Thymus (tissue), 14 donors: ENCODE measurements at places on chromosomes 3 and 15. TPM values are rescaled to one million over a fixed set of nuclear protein-coding genes. Genes with fewer than 3 reads are reported as not detected.

CACNA2D3 gene
- total RNA-seq = 1.8 TPM

STRIT1 gene
- not detected for total RNA-seq

GRCh38 chr15:100338971-100339444, 2.8 kb downstream of the ADAMTS17 start:
- H3K4me3 ChIP-seq = peak overlapping the region; percentile 31
- H3K36me3 ChIP-seq = no peaks in the 10 kb centered on the region
- H3K27ac ChIP-seq = no peak overlapping the region
- peaks cover 49% of the 10 kb centered on the region for H3K27me3 ChIP-seq
- DNase-seq = peak; percentile 54
- H3K4me1 ChIP-seq = peaks cover 23% of the 10 kb centered on the region

EPHA6 gene
- total RNA-seq = 1.3 TPM

SNTN gene
- not detected for total RNA-seq

GRCh38 chr3:113533534-113533892, 1.2 kb downstream of the SIDT1 start:
- peak; percentile 46 for DNase-seq
- no peaks in the 10 kb centered on the region for H3K27me3 ChIP-seq
- H3K4me3 ChIP-seq = peak overlapping the region; percentile 95
- peak overlapping the region; percentile 95 for H3K27ac ChIP-seq
- no peaks in the 10 kb centered on the region for H3K36me3 ChIP-seq

DNA sequence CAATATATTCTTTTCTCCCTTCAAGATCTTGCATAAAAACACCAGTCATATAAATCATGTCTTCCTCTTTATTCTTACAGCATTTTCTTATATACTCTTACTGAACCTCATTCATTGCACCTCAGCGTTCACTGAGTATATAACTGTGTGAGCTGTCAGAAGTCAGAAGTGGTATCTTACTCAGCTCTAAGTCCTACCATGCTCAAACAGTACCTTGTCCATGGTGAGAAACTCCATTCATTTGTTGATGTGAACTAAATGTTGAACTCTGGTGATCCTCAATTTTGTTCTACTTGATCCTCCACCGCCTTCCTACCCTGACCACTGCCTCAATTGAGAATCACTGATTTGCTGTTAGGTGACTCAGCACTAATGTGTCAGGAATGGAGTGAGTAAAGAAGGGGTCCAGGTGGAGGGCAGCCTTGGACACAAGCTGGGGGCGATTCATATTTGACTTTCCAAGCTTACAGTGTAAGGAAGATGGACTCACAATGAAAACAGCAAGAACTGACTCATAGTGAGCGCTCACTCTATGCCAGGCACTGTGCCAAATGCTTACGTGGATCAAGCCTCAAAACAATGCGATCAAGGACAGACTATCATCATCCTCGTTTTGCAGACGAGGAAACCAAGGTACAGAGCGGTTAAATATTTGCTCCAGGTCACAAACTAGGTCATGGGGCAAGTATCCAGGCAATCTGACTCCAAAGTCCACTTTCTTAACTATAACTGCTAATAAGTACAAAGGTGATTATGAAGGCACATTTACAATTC, 13.5 kb upstream of the ZFYVE19 start:
- H3K36me3 ChIP-seq = peaks cover 4% of the 10 kb centered on the region
- no peak overlapping the region for H3K27ac ChIP-seq
- no peaks in the 10 kb centered on the region for H3K4me1 ChIP-seq

DNA sequence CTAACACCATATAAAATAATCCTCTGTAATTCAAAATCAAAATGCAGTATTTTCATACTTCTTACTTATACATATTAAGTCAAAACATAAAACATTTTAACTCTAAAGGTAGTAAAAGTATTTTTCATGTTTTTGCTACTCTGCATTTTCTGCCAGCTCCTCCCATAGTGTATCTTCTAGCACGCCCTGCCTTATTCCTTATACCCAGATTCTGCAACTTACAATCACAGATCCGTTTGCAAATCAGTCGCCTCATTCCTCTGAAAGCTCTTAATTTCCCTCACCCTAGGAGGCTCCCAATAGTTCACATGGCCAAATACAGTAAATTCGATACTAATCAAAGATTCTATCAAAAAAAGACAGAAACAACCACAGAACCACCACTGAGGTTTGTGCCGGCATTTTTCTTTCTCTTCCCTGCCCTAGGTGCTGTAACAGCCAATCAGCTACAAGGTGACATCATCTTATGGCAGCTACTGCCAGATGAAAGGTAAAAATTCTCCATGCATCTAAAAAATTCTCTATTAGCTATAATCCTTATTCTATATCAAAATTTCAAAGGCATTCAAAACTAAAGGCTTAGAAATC, 72.9 kb downstream of the CLASP2 start:
- H3K36me3 ChIP-seq = no peaks in the 10 kb centered on the region
- no peaks in the 10 kb centered on the region for H3K27me3 ChIP-seq
- no peaks in the 10 kb centered on the region for H3K4me1 ChIP-seq
- no peak for DNase-seq

DNA sequence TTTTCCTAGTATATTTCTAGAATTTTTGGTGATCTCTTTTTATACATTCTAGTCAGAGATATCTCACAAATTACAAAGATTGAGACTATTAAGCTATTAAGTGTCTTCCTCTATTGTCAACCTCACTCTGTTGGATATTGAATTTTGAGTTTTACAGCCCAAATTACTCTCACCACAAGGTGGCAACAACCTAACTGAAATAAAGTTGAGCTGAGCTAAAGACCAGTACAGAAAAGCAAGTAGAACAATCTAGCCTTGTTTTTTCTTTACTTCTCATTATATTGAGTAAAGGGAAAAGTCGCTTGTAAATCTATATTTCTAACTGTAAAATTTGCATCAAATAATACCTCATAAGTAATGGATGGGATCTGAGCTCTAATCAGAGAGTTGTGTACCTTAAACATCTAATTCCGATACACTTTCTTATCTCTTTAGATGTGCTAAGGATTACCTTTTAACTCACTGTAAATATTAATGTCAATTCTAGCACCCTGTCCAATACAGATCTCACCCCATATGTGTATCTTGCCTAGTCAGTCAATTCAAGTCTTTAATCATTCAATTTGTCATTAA, 13.6 kb upstream of the COMMD2 start:
- no peak for DNase-seq
- no peak overlapping the region for H3K27ac ChIP-seq
- H3K4me3 ChIP-seq = no peak overlapping the region
- H3K36me3 ChIP-seq = no peaks in the 10 kb centered on the region
- H3K4me1 ChIP-seq = no peaks in the 10 kb centered on the region

DNA sequence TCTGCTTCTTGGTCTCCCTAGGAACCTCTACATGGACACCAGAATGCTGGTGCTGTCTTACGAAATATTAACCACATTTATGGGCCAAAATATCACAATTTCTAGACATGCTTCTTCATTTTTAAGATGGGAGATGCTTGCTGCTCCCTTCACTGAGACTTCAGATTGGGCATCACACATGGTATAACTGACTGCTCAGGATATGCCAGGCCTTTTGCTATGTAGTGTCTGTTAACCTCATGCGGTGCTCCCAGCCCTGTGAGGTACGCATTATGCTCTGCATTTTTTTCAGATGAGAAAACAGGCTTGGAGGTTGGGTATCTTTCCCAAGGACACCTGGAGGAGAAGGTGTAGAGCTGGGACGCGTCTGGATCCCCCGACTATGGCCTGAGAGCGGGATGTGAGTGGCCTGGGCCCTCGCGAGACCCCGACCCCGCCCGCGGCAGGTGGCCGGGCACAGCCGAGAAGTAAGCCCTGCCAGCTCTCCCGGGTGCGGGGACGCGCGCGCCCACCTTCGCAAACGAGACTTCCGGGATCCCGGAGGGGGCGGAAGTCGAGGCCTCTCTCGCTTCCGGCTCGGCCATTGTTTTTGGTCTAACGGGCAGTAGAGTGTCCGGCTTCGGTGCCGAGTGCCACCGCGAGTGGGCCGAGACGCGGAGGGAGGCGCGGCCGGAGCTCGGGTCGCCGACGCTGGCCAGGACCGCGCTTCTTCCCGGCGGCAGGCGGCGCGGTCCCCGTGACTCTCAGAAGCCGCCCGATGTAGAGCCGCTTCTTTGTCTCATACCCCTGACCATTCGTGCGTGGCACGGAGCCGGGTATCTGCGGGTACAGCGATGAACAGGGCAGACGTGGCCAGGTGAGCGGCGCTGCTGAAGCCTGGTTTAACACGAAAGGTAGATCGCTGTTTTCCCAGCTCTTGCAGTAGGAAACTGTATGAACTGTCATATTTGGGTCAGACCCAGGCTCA, at the start of gene ZKSCAN7:
TSS of gene ZKSCAN7 (plus strand) at position 568 of the 967 bp plus-strand sequence. CDS start 1,855 bp downstream, outside the sequence.
- peak; percentile 44 for DNase-seq
- H3K36me3 ChIP-seq = peaks cover 17% of the 10 kb centered on the region
- peaks cover 6% of the 10 kb centered on the region for H3K27me3 ChIP-seq
- peak within 1 kb of the TSS; percentile 64 for H3K4me3 ChIP-seq
- peaks cover 10% of the 10 kb centered on the region for H3K4me1 ChIP-seq

GRCh38 chr15:92415639-92416297, 22.1 kb downstream of the ST8SIA2 start:
- no peaks in the 10 kb centered on the region for H3K36me3 ChIP-seq
- no peaks in the 10 kb centered on the region for H3K27me3 ChIP-seq
- H3K4me1 ChIP-seq = no peaks in the 10 kb centered on the region
- no peak overlapping the region for H3K27ac ChIP-seq
- DNase-seq = no peak

SORD gene
- total RNA-seq = 17.2 TPM

- no peaks in the 10 kb centered on the region for H3K4me1 ChIP-seq
- DNase-seq = no peak
- H3K27ac ChIP-seq = no peak overlapping the region
These were observed 131.1 kb upstream of the PPP2R3A start for GRCh38 chr3:135834465-135834864.

DNA sequence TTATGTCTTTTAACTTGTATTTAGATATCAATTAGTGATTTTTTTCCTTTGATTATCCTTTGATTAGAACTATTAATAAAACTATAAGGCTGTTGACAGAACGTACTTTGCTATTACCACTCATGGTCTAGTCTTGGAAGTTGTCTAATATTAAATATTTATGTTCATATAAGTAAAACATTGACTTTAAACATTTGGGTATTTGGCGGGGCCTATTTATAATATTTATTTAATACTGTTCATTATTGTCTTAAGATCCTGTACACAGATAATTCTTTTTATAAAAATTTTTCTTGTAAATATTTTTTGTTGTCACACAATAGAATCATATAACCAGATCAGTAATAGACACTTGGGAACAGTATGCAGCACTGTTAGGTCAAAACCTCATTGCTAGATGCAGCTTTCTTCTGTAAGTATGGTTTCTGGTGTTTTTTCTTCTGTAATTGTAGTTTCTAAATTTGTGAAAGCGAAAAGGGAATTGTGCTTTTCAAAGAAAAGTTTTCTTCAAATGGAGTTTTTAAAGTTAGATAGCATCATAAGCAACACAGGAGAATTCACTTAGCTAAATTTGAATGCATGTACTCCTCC, 93.4 kb downstream of the FNDC3B start:
- H3K27ac ChIP-seq = no peak overlapping the region
- H3K4me1 ChIP-seq = peaks cover 10% of the 10 kb centered on the region
- H3K27me3 ChIP-seq = no peaks in the 10 kb centered on the region
- no peak overlapping the region for H3K4me3 ChIP-seq
- DNase-seq = no peak

GRCh38 chr15:33425142-33425541, 114.4 kb downstream of the RYR3 start:
- H3K27ac ChIP-seq = peak overlapping the region; percentile 46
- H3K4me1 ChIP-seq = no peaks in the 10 kb centered on the region
- H3K4me3 ChIP-seq = no peak overlapping the region
- no peaks in the 10 kb centered on the region for H3K27me3 ChIP-seq
- H3K36me3 ChIP-seq = no peaks in the 10 kb centered on the region

DNA sequence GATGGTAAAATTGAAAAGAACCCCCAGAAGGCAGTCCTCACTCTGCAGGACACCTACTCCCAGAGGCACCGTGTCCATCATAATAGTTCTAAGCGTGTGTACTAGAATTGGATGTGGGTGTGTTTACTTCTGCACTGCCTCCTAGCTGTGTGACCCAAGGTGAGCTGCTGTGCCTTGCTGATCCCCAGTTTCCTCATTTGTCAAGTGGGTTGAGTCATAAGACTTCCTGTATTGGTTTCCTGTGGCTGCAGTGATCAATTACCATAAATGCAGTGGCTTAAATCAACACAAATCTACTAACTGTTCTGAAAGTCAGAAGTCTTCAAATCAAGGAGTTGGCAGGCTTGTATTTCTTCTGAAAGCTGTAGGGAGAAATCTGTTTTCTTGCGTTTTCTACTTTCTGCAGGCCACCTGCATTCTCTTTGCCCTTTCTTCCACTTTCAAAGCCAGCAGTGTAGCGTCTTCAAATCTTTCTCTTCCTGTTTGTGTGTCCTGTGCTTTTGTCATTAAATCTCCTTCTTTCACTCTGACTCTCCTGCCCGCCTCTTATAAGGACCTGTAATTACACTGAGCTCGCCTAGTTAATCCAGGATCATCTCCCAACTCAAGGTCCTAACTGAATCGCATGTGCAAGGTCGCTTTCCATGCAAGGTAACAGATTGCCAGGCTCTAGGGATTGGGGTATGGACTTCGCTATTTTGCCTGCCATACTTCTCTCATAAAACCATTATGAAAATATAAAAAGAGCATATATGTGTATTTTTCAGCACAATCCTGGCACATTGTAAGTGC, 59.0 kb downstream of the RORA start:
- no peak overlapping the region for H3K4me3 ChIP-seq
- H3K36me3 ChIP-seq = no peaks in the 10 kb centered on the region
- no peak overlapping the region for H3K27ac ChIP-seq
- H3K27me3 ChIP-seq = no peaks in the 10 kb centered on the region

DNA sequence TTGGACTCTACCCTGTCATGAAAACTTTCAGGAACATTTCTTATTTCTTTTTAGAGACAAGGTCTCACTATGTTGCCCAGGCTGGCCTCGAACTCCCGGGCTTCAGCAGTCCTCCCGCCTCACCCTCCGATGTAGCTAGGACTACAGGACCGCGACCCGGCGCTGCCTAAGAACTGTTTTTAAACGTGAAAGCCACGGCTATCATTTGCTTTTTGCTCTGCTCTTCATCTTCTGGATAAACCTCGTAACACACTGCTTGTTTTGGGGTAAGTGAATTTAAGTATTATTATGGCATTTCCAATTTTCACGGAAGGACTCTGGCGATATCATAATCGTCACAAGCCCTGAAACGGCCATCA, 14.3 kb upstream of the CCNL1 start:
- H3K4me1 ChIP-seq = peaks cover 9% of the 10 kb centered on the region
- H3K27me3 ChIP-seq = no peaks in the 10 kb centered on the region
- H3K27ac ChIP-seq = peak overlapping the region; percentile 96
- no peak for DNase-seq
- no peaks in the 10 kb centered on the region for H3K36me3 ChIP-seq

- H3K4me3 ChIP-seq = no peak overlapping the region
- H3K4me1 ChIP-seq = peaks cover 17% of the 10 kb centered on the region
- DNase-seq = no peak
- no peaks in the 10 kb centered on the region for H3K36me3 ChIP-seq
These were observed 18.7 kb downstream of the MGLL start for GRCh38 chr3:127803619-127804018.

GRCh38 chr3:3089017-3089416, 21.2 kb downstream of the IL5RA start:
- H3K27ac ChIP-seq = no peak overlapping the region
- no peaks in the 10 kb centered on the region for H3K4me1 ChIP-seq
- no peaks in the 10 kb centered on the region for H3K27me3 ChIP-seq
- DNase-seq = no peak

CTXND1 gene
- total RNA-seq = 0.05 TPM

GRCh38 chr15:44633603-44634002, 29.9 kb downstream of the SPG11 start:
- no peaks in the 10 kb centered on the region for H3K4me1 ChIP-seq
- no peak overlapping the region for H3K4me3 ChIP-seq
- no peak for DNase-seq
- no peak overlapping the region for H3K27ac ChIP-seq
- no peaks in the 10 kb centered on the region for H3K27me3 ChIP-seq
